GOT3 (cell line): ENCODE measurements at places on chromosomes 12 and 14.

DNA sequence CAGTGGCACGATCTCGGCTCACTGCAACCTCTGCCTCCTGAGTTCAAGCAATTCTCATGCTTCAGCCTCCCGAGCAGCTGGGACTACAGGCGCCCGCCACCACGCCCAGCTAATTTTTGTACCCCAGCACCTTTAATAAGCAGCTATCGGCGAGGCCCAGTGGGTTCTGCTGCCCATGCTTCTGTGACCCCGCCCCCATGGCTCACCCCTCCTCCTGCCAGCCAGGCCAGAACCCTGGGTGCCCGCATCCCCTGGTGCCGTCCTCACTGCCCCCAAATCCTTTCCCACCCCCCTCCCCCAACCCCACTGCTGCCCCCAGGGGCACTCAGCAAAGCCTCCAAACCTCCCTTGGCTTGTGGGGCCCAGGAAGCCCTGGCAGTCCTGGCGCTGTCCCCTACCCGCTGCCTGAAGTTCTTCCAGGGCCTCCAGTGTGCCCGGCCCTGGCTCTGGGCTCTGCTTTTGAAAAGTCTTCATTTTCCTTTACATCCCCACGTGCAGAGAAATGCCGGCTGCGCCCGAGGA, 14.5 kb downstream of the BAG5 start:
- no peak for DNase-seq

DNA sequence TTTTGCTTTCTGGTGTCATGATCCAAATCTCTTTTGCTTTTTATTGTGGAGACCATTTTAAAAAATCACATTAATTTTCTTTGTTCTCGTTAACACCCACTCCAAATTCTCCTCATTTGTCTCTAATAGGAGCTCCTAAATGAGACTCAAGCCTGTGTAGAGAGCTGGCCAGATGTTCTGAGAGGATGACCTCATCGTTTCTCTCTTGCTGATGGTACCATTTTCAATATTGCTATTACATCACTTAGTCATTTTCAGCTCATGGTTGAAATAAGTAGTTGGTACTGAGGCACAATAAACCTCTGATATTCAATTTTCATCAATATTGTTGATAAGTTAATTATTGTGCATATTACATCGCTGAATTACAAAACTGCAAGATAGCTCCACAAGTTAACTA, 31.5 kb downstream of the SPTB start:
- DNase-seq, result no peak

DNA sequence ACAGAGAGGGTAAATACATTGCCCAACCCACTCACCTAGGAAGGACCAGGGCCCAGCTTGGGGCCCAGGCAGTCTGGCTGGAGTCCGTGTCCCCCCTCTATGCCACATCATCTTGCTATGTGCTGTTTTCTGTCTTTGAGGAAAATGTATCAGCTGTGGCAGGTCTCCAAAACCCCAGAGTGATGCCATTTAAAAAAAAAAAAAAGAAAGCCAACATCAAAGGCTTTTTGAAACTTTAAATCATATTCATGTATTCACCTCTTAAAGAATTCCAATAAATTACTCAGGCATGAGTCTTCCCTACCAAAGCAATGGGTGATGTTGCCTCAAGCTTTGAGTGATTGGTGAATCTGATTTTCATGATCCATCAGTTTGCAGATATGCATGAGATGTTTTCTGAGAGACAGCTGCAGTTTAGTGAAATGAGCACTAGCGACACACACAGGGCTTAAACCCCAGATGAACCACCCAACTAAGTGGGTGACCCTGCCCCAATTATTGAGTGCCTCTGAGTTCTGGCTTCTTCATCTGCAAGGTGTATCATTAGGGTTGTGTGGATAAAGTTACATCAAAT, 6.1 kb downstream of the KRT81 start:
- no peak for DNase-seq

DNA sequence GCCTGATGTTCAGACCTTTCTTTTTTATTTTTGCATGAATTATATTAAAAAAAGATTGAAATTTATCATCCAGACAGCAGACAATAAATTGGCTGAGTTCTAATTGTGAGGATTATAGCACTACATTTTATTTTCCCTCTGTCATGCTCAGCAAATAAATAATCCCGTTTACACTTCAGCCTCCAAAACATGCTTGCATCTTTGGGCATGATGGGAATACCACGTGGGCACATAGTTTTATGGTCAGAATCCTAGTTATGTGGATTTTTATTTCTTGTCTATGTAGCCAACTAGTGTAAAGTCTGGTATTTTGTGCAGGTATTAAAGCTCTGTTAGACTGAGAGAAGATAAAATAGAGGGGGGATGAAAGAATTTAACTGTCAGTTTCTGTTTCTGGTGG, 276.9 kb upstream of the E2F7 start:
- DNase-seq, result no peak

DNA sequence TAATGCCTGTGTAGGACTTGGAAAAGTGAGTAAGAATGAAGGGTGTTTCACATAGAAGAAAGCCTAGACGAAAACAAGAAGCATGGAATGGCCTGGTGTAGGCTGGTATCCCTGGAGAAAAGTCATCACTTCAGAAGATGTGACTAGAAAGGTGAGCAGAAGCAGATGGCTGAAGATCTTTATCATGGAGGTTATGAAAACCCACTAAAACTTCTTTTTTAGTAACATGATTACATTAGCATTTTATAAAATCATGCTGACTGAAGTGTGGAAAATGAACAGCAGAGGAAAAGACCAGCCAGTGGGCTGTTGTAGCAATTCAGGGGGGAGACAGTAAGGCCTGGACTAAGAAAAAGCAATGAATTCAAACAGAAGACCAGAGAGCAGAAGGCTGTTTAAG, 114.5 kb upstream of the G2E3 start:
- no peak for DNase-seq

GRCh38 chr12:131555197-131555846, 155.6 kb upstream of the SFSWAP start:
- DNase-seq, result no peak

DNA sequence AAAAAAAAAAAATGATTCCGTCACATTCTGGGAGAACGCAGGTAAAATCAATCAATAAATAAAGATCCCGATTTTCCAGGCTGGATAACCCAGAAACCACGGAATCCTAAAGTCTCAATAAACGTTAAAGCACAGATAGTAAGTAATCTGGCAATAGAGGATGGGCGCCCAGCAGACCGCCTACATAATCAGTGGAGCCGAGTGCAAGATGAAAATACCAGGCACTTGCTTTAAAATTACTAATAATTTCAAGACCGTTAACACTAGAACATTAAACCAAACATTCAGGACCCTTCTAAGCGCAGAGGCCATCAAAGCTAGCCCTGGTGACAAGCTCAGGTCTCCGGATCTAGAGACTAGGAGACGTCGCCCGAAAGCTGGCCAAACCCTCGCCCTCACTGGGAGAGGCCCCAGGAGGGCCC, 1.2 kb upstream of the DCAF11 start:
- no peak for DNase-seq

GRCh38 chr14:60707858-60708257, 16.3 kb downstream of the SIX4 start:
- no peak for DNase-seq

GRCh38 chr12:22082190-22082701, 36.2 kb downstream of the CMAS start:
- DNase-seq, result no peak

DNA sequence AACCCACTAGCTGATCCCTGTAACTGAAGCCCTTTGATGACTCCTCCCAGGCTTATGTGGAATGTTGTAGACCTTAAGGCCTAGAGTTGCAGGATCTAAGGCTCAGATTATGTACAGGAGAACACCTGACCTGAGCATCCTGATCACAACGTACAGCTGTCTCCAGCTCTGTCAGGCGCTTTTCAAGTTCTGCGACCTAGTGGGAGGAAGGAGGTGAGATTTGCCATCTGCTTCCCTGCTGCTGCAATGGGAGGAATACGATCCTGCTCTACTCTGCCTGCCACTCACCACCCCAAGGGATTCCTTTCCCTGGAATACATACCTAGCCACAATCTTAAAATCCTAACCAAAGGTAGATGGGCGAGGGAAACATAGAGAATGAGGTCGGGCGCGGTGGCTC, 10.5 kb downstream of the MBD6 start:
- no peak for DNase-seq

GRCh38 chr12:51210690-51211395, 7.0 kb downstream of the POU6F1 start:
- DNase-seq, result no peak

- DNase-seq, result no peak
Observed at GRCh38 chr14:68666236-68666635, 126.6 kb downstream of the ZFP36L1 start.

DNA sequence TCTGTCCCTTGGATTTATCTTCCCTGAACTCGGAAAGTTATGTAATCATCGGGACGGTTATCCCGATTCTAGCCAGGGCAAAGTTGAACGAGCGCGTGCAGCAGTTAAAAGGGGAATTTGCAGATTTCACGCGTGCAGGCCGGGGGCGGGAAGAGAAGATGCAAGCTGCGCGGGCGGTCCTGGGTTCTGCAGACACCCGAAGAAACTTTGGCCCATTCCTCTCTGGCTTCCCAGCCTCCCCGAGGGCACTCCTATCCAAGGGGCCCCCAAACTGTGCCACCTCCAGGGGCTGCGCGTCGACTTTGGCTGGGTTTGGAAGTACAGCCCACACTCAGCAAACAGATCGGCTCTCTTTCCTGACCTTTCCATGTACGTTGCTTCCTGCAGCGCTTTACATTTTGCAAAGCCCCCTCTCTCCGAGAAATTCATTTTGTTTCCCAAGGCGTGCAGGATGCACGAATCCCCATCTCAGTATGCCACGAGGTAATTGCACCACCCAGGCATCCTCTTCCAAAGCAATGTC, 941 bp upstream of the PPP1CC start:
- DNase-seq, result no peak
